Suprapubic skin (tissue), 4 donors: ENCODE measurements at places on chromosomes 2 and 18.

GRCh38 chr2:215698566-215698965 lies 262.7 kb upstream of the FN1 start:
- DNase-seq = no peak

DNA sequence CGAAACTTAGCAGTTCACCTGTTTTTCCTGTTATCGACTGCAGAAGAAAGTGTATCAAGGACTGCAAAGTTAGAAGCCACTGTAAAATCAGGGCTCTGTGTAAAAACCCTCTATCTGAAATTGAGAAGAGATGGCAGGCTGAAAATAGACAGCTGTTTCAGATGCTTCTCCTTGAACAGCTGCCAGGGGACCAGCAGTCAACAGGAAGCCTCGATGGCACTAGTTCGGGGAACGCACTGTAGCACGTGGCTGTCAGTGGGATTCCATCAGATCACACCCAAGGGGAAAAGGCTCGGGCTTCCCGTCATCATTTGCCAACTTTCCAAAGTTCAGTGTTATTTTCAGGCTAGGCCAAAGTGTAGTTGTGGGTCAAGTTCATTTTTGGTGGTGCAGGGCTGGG lies 316.9 kb downstream of the TXNL1 start:
- no peak for DNase-seq

DNA sequence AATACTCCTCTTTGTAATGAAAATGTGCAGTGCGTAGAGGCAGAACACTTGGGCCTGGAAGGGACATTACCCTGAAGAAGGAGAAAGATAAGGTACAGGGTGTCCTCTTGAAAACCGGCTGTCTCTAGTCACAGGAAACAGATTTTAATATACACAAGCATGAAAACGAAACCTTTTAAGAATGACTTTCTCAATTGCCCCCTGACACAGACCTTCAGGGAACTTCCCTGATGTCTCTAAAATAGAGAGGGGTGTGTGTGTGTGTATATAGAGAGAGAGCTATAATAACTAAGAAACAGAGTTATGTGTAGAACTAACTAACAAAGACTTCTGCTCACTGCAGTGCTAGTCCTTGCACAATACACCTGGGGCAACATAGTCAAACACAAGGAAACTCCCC lies 780.0 kb downstream of the CNTNAP5 start:
- DNase-seq = no peak

GRCh38 chr18:77101410-77102258 lies 30.9 kb downstream of the MBP start:
- peak; percentile 94 for DNase-seq

GRCh38 chr2:85806358-85807118 lies 52.7 kb downstream of the ATOH8 start:
- no peak for DNase-seq
